Thyroid gland (tissue), 4 donors: ENCODE measurements at places on chromosomes 13 and 19. TPM values are rescaled to one million over a fixed set of nuclear protein-coding genes. Genes with fewer than 3 reads are reported as not detected.

GRCh38 chr19:47228168-47228936 lies 2.6 kb downstream of the BBC3 start:
- DNase-seq, result peak; percentile 50
- H3K27me3 ChIP-seq, result no peaks in the 10 kb centered on the region
- H3K27ac ChIP-seq, result peak overlapping the region; percentile 97
- no peak overlapping the region for H3K4me3 ChIP-seq
- no peaks in the 10 kb centered on the region for H3K36me3 ChIP-seq

GRCh38 chr19:55646889-55647731 lies 902 bp upstream of the CCDC106 start:
- DNase-seq, result no peak
- H3K4me3 ChIP-seq, result peak overlapping the region; percentile 93
- peak overlapping the region; percentile 83 for H3K27ac ChIP-seq
- peaks cover 5% of the 10 kb centered on the region for H3K36me3 ChIP-seq
- H3K4me1 ChIP-seq, result peaks cover 42% of the 10 kb centered on the region
- H3K27me3 ChIP-seq, result no peaks in the 10 kb centered on the region

DNA sequence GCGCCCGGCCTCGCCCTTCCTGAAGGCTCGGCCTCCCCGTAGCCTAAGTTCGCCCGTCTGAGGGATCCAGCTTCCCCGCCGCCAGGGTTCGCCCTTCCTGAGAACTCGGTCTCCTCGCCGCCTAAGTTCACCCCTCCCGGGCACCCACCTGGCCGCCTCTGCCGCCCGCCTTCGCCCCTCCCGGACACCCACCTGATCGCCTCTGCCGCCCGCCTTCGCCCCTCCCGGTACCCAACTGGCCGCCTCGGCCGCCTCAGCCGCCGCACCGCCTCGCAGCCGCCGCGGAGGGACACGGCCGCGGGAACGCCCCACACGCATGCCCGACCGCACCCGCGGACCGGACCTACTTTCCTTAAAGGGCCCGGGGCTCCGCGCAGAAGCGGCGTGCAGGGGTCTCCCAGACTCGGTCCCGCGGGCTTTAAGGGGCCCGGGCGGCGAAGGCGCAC lies at the start of gene MOB3A:
Gene MOB3A (minus strand): TSS at position 293 of the 446 bp plus-strand sequence. CDS start 17,766 bp downstream, outside the sequence.
- peaks cover 21% of the 10 kb centered on the region for H3K4me1 ChIP-seq
- H3K27ac ChIP-seq, result peak within 1 kb of the TSS; percentile 97
- H3K4me3 ChIP-seq, result peak within 1 kb of the TSS; percentile 70
- peaks cover 19% of the 10 kb centered on the region for H3K36me3 ChIP-seq

MBD3L3 gene
- not detected for total RNA-seq

KCNRG gene
- 2.8 TPM for total RNA-seq

DNA sequence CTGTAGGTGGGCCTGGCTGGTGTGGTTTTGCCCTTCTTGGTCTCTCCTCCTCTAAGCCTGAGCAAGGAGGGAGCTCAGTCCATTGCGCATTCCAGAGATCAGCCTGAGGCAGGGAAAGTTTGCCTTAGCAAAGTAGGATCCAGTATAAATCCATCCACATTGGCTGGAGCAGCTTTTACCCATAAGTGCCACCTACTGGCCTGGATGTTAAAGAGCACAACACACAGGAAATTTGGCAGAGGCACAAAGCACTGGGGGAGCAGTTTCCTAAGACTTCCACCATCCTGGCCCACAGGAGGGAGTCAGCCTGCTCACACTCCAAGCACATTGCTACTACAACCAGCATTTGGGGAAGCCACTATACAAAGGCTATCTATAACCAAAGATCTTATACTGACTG lies 1124.2 kb downstream of the SLITRK1 start:
- H3K4me1 ChIP-seq, result no peaks in the 10 kb centered on the region
- no peaks in the 10 kb centered on the region for H3K36me3 ChIP-seq
- DNase-seq, result no peak
- H3K27ac ChIP-seq, result no peak overlapping the region
